ENCODE measurements at places on chromosomes 5 and 9. TPM values are rescaled to one million over a fixed set of nuclear protein-coding genes. Genes with fewer than 3 reads are reported as not detected.

- DNase-seq = no peak
Measured at GRCh38 chr5:108531367-108532128, 149.7 kb upstream of the FBXL17 start.

- no peak for DNase-seq
Measured at GRCh38 chr5:102737805-102738469, 17.2 kb upstream of the PAM start.

DNA sequence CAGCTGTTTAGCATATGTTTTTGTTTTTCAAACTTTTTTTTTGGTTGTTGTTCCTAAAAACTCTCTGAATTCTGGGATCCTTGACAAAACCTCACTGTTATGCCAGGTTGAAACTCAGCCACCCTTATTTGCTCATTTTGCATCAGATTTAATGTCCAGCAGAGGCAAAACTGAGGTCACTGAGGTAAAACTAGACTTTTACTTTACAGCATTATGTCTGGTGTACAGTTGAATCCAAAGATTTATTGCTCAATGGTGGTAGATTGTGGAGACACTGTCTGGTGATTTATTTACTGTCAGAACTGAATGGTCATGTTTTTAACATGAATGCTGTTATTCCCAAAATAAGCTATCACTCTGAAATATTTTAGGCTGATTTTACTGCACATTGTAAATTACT lies 87.9 kb downstream of the FBXL7 start:
- DNase-seq = no peak

DNA sequence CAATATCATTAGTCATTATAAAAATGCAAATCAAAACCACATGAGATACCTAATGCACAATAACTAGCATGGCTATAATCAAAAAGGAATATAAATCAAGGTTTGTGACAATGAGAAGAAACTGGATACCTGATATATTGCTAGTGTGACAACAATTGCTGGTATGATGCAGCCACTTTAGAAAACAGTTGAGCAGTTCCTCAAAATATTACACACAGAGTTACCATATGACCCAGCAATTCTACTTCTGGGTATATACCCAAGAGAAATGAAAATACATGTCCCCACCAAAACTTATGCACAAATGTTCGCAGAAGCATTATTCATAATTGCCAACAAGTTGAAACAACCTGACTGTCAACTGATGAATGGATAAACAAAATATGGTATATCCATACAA lies 339.7 kb upstream of the POU5F2 start:
- DNase-seq = no peak

DNA sequence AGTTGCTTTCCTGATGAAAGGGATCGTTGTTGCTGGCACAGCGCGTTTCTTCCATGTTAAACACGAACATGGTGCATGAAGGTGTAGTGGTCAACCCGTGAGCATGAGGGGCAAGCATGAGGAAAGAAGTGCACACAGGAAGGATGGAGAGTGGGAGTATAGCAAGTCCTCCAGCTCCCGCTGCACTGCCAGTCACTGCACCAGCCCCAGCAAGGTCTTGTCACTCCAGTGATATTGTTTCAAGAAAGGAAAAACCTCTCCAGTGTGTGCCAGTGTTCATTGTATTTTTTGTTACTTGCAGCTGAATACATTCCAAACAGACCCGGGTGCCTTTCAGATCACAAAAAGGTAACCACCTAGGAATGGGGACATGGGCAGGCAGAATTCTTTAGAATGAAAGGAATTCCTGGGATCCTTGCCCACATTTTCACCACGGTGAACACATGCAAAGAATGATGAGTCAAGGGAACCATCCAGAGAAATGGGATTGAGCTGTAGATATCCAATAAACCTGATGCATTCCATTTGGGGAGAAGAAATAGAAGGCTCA lies 186.3 kb downstream of the AOPEP start:
- peak; percentile 82 for DNase-seq

DNA sequence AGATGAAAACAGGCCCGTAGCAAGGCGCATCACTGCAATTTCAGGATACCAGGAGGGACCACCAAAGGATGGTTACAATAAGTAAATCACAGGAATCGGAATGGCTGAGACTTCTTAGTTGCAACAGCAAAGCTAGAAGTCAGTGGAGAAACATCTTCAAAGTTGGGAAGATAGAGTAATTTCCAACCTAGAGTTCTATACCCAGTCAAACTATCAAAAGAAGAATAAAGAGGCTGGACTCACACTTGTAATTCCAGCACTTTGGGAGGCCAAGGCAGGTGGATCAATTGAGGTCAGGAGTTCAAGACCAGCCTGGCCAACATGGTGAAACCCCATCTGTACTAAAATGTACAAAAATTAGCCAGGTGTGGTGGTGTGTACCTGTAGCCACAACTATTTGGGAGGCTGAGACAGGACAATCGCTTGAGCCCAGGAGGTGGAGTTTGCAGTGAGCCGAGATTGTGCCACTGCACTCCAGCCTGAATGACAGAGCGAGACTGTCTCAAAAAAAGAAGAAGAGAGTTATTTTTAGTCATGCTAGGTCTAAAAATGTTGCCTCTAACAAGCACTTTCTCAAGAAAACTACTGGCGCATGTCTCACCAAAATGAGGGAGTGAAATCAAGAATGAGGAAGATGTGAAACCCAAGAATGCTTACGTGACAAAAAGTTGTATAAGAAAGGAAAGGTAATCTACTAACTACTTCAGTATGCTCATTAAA lies 267.7 kb downstream of the DENND1A start:
- no peak for DNase-seq

DNA sequence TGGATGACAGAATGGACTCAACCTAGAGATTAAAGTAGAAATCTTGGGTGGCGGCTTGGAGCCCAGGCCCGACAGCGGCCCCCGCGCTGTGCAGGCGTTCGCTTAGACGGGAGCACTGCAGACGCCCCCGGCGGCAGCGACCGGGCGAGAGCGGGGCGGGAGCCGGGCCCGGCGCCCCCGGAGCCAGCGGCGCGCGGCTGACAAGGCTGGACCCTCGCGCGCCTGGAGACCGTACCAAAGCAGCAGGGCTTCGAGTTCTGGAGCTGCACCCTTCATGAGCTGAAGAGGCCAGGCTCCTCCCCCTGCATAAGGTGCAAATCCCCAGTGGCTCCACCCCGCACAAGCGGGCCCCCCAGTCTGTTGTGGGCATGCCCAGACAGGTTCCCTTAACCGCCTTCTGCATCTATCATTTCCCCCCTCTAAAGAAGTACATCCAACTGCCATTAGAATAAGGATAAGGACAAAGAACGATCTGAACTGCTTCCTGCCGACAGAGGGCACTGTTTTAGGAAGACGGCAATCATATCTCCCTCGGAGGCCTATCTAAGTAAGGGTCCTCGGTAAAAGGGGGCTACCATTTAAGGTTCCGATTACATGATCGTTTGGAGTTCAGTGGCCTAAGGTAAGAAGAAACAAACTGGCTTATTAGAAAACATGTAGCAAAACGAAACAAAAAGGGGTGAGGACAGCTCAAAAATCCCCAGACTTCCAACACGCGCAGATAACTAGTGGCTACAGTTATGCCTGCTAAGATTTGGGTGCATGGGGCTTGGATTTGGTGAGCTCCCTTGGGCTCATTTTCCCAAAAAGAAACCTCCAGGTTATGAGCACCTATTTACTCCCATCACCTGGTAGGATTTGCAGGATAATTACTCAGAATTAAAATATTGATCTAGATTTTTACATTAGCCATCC lies 66.3 kb downstream of the RGMB start:
- DNase-seq = no peak

GRCh38 chr9:127612939-127613582 lies 984 bp downstream of the STXBP1 start:
- peak; percentile 77 for DNase-seq

DNA sequence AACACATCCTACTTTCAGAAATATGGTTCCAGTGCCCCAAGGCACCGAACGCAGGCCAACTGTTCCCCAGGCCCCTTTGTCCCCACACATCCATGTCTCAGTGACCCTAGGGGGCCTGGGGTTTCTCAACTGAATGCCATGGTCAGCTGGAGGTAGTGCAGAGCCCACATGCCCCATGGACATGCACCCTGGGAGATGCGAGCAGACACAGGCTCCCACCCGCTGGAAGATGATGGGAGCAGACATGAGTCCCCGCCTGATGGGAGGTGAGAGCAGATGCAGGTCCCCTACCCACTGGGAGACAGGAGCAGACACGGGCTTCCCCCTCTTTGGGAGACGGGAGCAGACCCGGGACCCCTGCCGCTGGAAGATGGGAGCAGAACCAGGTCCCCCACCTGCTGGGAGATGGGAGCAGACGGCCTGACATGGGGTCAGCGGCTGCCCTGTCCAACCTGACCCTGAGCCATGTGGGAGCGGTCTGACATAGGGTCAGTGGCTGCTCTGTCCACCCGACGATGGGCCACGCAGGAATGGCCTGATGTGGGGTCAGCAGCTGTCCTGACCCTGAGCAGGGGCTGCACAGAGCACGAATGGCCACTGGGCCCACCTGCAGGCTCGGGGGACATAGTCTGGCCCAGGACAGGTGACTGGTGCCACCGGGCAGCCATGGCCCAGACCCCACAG lies 18.4 kb downstream of the ZDHHC11B start:
- no peak for DNase-seq

GRCh38 chr5:40623480-40624420 lies 56.0 kb upstream of the PTGER4 start:
- DNase-seq = no peak

DNA sequence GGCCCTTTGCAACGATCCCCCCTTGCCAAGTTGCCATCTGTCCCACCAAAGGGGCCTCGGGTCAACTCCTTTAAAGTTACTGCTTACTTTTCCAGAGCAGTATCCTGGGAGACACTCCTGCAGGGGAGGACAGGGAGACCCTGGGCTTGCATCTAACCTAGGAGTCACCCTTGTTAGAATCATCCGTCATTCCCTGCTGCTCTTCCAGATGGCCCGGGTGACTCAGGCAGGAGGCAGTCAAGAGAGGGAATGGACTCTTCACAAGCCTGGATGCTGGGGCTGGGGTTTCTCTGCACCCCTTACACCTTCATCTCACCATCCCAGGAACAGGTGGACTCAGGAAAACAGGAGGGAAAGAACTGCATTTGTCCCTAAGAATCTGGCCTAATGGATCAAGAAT lies 175.6 kb downstream of the GABBR2 start:
- DNase-seq = no peak

DNA sequence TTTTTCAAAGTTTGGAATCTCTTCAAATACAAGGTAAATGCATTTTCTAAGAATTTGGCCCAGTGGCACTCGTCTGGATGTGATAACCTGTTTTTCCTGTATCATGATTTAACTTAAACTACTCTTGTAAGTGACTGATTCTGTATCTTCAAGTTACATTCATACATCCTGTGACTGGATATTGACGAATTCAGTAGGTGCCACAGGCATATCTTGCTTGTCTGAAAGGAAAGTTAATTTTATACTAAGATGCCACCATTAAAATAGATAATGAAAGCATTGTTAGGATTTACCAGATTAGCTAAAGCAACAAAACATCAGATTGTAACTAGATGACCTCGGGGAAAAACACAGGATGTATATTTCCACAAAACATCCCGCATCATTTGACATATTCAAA lies 175.3 kb upstream of the ZNF608 start:
- DNase-seq = no peak

- no peak for DNase-seq
Measured at GRCh38 chr9:131217331-131218031, 58.8 kb downstream of the FAM78A start.

DNA sequence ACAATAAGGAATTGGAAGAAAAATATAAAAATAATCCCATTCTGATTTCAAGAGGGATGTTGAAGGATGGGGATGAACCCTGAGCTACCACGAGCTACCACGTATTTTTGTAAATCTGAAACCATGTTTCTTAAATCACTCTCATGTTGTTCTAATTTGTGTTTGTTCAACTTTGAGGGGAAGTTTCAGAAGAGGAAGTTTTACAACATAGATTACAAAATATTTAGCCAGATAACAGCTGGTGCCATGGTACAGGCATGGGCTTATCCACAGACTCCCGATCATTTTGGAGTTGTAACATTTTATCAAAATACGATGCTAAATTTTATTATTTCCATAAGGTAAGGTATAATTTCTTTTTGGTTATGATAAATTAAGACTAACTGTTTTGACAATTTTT lies 15.2 kb downstream of the CCDC125 start:
- DNase-seq = no peak

GRCh38 chr5:69432412-69433206 lies 17.7 kb downstream of the MARVELD2 start:
- no peak for DNase-seq

DNA sequence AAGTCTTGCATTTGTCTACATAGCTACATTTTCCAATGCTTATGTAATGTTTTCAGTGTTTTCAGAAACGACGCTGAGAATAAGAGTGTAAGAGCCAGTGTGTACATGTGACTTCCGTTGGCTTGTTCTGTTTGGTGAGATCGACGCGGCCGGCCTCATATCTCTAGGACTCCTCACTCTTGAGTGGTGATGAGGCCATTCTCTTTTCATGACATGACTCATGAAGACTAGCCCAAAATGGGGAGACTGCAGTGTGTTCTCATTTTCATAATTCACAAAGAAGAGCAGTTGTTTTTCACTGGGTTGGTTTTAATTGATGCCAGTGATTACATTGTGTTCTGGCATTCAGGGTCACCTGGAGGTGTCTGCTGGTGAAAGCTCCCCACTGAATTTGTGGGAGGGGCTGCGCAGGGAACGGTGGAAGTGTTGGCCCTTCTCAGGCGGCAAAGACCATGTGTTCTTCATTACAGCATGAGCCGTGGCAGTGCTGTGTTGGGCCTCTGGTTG lies 131.5 kb upstream of the OTULINL start:
- peak; percentile 96 for DNase-seq

The C8G gene
- total RNA-seq = 1.7 TPM

The GFI1B gene
- total RNA-seq = 0.18 TPM

The NIPAL4 gene
- total RNA-seq = 0.14 TPM

The LCN9 gene
- total RNA-seq = not detected
